RPMI7951 (cell line): ENCODE measurements at places on chromosomes 3 and 15.

- no peak for DNase-seq
These were observed 94.8 kb upstream of the FEZF2 start for GRCh38 chr3:62467966-62468722.

DNA sequence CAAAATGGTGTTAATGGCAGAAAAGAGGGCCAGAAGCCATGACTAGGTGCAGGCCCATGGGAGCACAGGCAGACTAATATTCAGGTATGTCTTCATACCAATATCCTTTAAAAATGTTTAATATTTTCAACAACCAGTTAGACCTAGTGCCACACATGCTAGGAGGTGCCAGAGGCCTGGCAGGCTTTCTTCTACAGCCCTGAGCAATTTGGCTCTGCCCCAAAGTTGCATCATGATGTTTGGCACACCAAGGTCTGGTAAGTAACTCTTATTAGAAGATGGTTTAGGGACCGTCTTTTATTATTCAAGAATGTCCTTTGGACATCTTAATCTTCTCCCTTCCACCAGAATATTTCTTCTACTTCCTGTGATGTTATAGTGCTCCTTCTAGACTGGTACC lies 34.8 kb downstream of the MITF start:
- no peak for DNase-seq

DNA sequence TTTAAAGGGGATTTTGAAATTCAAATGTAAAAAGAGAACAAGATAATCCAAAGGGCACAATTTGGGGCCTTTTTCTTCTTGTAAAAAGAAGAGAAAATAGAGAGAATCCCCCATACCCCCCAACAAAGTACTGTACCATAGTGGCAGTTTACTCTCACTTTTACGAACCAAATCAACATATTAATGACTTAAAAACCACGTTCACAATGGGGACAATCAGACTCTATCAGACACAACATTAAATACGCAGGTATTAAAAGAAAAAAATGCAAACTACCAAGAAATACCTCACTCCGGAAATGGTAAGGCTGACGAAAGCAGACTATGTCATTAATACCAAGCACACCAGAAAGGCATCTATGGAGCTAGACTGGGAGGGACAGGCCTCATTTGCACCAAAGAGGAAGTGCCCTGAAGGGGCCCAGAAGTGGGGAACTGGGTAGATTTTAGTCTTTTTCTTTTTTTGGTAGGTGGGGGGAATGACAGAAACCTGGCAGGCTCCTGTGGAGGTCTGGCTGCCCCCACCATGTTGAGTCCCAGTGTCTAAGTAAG lies 134.3 kb downstream of the TIGIT start:
- DNase-seq, result no peak

DNA sequence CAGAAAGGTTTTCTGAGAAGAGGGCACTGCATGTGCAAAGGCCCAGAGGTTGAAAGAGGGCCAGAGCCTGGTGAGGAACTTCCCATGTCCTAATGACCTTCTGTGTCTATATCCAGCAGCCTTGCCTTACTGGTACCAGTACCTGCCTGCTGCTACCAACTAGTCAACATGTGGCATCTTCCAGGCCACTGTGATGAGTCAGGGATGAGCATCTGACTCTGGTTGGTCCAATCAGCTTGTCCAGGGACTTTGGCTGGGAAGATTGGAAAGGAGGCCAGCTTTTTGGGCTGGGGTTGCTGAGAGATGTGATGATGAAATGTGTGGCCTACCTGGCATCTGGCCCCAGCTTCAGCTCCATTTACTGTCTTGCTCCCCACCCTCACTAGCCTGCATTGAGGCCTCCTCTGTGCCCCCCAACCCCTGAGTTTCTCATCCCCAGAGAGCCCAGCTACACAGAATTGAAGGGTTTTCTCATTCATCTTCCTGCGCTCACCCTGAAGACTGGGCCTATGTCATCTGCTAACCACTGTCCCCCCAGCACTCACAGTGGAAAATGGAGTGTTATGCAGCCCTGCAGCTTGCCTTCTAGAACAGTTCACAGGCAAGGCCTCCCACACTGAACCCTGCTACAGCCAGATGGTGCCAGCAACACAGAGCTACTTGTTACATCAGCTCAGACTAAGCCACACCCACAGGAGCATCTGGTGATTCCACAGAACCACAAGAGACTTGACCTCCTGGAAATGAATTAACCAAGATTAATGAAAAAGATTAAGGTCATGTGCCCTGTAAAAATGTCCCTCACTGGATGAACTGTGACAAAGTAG lies 1.3 kb upstream of the TWF2 start:
- peak; percentile 94 for DNase-seq

DNA sequence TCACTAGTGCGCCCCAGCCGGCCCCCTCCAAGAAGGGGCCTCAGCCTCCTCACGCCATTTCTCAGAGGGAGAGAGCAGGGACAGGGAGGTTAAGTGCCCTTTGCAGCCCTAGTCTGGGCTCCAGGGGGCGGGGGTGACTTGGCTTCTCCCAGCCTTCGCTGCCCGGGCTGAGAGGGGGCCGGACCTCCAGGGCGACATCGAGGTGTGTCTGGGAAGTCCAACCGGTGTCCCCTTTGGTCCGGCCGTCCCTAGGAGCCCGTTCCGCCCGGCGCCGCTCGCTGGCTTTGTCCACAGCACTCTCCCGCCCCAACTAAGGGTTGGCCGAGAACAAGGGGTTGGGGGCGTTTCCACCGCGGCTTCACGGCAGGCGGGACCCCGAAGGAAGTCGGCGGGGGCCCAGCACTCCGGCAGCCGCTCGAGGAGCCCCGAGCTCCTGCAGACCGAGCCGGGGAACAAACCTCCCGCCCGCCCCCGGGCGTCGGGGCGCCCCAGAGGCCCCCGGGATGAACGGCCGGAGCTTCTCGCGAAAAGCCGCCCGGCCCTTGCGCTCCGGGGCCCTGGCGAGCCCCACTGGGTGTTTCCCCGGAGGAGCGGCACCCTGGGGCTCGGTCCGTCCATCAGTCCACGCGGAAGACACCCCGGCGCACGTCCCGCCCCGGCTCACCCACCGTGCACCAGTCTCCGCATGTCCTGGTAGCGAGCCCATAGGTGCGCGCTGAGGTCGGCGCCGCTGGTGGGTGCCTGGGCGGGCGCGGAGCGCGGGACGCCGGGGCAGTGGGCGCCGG lies 627 bp downstream of the NT5DC2 start:
- no peak for DNase-seq

GRCh38 chr3:191781044-191781443 lies 320.1 kb downstream of the PYDC2 start:
- DNase-seq, result no peak

DNA sequence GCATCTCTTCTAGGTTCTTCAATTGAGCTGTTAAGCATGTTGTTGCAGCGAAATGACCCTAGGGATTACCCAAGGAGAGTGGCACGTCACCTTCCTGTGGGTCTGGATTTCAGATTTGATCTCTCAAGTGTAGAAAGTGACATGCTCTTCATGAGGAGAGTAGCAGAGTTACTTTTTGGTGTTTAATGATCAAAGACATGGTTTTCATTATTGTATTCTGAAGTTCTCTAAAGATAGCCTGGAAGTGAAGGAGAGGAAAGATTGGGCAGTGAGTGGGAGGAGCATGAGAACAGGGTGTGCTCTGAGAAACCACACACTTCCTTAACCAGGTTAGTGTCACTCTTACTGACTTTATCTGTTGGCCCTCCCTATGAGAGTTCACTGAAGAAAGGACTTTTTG lies 153.6 kb downstream of the AKAP13 start:
- no peak for DNase-seq

GRCh38 chr3:157092230-157092629 lies 67.7 kb downstream of the CCNL1 start:
- no peak for DNase-seq

DNA sequence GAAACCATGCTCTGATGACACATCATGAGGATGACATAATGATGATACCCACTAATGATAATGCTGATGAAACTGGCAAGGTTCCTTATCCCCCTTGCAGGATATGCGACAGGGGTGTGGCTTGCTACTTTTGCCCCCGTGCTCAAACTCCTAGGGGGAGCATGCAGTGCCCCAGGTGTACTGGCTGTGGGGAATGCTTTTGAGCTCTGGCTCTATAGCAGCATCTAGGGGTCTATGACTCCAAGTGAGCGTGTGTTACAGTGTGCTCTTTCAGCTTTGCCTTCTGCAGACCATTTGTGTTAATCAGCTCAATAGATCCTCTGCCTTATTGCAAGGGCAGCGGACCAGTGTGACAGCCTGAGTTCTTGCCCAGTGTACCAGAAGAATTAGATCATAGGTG lies 1239.5 kb downstream of the SI start:
- DNase-seq, result no peak

DNA sequence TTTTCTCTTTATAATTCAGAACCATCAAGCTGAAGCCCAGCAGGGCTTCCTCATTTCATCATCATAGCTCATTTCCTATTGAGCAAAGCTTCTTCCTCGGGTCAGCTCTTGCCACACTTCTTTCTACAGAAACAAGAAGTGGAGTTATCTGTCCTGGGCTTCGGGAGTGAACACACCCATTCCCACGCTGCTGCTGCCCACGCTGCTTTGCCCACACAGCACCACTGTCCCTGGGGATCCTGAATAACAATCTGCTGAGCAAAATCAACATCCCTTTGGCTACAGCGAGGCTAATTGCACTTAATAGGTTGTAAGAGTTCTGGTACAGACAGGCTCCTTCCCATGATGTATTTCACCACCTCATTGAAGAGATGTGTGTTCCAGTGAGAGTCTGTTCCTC lies 23.7 kb downstream of the CEP19 start:
- DNase-seq, result no peak

GRCh38 chr3:141384157-141384556 lies 15.9 kb downstream of the ZBTB38 start:
- peak; percentile 58 for DNase-seq

DNA sequence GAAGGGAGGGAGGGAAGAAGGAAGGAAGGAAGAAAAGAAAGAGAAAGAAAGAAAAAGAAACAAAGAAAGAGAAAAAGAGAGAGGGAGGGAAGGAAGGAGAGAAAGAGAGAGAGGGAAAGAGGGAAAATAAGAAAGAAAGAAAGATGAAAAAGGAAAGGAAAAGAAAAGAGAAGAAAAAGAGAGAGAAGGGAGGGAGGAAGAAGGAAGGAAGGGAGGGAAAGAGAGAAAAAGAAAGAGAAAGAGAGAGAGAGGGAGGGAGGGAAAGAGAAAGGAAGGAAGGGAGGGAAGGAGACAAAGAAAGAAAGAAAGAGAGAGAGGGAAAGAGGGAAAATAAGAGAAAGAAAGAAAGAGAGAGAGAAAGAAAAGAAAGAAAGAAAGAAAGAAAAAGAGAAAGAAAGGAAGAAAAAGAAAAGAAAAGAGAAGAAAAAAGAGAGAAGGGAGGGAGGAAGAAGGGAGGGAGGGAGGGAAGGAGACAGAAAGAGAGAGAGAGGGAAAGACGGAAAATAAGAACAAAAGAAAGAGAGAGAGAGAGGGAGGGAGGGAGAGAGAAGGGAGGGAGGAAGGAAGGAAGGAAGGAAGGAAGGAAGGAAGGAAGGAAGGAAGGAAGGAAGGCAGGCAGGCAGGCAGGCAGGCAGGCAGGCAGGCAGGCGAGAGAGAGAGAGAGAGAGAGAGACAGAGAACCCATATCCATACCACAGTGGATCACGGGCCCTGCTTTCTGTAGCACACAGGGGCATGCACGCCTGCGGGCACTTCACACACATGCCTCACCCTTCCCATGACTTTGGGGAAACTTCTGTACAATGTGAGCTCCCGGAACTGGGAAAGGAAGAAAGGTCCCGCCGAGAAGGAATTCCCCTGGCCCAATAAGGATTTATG lies 52.5 kb downstream of the ADCY5 start:
- DNase-seq, result peak; percentile 20

DNA sequence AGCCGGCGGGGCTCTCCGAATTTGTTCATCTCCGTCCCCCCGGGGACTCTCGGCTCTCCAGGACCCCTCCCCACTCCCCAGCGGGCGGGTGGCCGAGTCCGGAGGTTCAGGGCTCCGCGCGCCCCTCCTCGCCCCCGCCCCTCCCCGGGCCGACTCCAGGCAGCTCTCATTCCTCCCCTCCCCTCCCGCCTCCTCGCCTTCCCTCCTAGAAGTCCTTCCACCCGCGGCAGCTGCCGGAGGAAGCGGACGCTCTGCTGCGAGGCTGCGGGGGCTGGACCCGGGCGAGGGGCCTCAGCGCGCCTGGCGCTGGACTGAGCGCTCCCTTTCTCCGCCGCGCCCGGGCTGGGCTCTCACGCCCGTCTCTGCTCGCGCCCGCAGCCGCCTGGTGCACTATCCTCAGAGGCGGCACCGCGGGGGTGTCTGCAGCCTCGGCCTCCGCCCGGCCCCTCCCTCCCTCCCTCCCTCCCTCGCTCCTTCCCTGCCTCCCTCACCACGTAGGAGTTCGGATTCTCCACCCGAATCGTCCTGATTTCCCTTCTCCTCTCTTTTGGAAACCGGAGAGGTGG lies at the start of gene ROBO2:
Gene ROBO2, plus strand, starts transcription at position 494 of the 566 bp plus-strand sequence. CDS start 687 bp downstream, outside the sequence.
- peak; percentile 1 for DNase-seq

- peak; percentile 79 for DNase-seq
These were observed 122.0 kb upstream of the RGMA start for GRCh38 chr15:93210995-93211394.

DNA sequence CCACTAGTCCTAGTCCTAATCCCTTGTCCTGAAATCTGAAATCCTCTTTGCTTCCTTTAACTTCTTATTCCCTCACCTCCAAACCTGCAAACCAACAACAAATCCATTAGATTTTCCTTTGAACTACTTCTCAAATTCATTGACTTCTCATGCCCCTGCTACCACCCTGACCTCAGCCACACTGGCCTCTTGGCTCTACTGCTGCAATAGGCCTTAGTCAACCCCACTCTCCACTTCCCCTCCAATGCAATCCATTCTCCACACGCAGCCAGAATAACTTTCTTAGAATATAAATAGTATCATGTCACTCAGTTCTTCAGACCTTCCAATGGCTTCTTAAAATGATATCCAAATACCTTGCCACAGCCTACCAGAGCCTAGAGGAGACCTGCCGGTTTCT lies 131.1 kb upstream of the GADL1 start:
- no peak for DNase-seq

- no peak for DNase-seq
These were observed 938.4 kb upstream of the SEMA6D start for GRCh38 chr15:46778876-46779275.

DNA sequence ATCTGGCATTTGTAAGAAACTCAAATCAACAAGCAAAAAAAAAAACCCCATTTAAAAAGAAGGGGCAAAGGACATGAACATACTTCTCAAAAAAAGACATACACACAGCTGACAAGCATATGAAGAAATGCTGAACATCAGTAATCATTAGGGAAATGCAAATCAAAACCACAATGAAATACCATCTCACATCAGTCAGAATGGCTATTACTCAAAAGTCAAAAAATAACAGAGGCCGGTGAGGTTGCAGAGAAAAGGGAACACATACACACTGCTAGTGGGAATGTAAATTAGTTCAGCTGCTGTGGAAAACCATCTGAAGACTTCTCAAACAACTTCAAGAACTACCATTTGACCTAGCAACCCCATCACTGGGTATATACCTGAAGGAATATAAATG lies 199.4 kb upstream of the THBS1 start:
- peak; percentile 56 for DNase-seq

- peak; percentile 95 for DNase-seq
These were observed 22.6 kb downstream of the CRTC3 start for GRCh38 chr15:90552162-90552928.

DNA sequence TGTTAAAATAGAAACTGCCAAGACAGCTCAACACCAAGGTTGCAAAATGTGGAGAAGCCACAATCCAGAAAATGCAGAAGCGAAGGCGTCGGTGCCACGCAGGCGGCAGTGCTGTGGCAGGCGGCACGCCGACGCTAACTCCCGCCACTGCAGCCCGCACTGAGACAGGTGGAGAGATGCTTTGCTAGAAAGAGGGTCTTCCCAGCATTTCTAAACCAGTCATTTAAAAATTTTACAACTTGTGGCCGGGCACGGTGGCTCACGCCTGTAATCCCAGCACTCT lies 23.2 kb downstream of the CYFIP1 start:
- DNase-seq, result no peak
